Activated CD4-positive, alpha-beta T cell treated with anti-CD3 and anti-CD28 coated beads for 24 hours (primary cell): ENCODE measurements at places on chromosomes 5 and 9.

DNA sequence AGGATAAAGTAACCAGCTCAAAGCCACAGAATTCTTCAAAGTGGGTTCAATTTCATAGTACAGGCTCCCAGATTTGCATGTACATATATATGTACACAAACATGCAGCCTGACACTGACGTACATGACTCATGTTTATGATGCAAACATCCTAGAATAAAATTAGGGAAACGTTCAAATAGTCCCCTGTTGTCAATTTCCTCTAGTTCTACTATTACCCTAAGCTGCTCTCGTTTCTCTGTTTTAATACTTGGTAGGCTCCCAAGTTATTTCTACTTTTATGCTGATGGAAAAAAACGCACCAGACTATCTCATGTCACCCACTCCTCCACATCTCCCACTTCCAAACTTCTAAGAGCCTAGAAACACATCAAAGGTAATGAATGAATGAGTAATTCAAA, 229.7 kb downstream of the EPB41L4A start:
- DNase-seq = no peak

- no peak for DNase-seq
These were observed 792 bp downstream of the NTMT1 start for GRCh38 chr9:129626625-129627284.

DNA sequence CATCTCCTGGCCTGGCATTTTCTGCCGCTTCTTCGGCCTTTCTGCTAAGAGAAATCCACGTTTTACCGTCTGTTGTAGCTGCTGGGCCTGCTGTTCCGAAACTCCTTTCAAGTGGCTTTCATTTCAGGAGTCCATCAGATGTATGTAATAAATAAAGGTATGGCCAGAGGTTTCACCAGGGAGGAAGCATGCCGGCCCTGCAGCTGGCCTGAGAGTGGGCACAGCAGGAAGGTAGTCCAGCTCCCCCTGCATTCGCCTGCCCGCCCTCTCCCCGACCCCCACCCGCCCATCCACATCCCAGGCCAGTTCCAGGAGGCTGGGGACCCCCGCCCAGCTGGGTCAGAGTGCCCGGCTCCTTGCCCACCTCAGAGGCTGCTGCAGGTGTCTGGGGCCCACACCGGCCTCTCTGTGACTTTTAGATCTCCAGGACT, 46.4 kb upstream of the EXOC3 start:
- DNase-seq = no peak

DNA sequence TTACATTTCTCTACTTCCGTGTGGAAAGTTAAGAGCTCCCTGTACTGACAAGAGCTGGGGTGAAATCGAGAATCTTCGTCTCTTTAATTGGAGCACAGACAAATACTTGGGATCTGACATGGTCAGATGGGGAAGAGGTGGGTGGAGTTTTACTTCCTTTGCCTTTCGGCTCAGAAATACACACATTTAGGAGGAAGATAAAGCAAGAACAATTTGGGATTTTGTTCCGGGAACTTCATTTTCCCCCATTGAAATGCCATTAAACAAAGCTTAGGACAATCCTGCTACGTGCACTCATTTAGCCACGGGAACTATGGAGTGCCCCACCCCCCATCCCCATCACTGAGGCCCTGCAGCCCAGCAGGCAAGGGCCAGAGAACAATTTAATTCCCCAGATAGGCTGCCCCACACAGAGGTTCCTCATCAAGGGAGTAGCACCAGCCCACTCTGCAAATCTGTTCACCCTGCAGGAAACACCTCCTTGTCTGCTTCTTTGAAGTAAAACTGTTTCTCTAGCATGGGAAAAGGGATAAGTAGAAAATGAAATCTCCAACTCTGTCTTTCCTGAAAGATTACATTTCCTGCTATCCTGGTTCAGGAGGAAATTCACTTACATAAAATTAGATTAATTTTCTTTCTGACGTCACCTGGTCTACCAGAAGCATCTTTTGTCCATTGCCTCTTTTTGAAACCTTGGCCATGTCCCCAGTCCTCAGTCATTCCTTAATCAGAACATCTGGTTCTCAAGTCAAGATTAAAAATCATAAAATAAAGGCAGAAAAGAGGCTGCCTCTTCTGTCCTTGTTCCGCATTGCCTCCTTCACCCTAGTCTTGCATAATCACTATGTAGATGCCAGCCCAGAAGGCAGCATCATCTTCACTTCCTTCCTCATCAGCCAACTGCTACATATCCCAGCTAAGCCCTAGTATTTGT, 206.4 kb downstream of the ENC1 start:
- DNase-seq = no peak

DNA sequence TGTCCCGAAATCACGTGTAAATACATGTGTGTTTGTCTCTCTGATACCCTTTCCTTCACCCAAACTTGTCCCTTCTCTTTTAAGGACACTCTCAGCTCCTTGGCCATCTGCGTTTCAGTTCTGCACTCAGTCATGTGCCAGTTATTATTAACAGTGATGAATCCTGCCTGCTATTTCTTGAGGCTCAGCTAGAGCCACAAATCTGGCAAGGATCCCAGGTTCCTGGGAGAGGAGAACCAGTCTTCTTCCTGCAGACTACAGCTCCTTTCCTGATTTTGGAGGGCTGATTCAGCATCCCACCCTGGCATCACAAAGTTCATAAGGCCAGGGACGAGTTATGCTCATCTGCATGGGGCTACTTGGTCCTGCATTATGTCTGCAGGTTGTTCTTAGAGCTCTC, 5.6 kb downstream of the MAMDC2 start:
- DNase-seq = no peak
